ENCODE measurements at places on chromosomes 3 and 15. TPM values are rescaled to one million over a fixed set of nuclear protein-coding genes. Genes with fewer than 3 reads are reported as not detected.

The GPR156 gene
- total RNA-seq, result 0.07 TPM

The FETUB gene
- total RNA-seq, result not detected

The GASK1A gene
- total RNA-seq, result not detected

The TMEM158 gene
- total RNA-seq, result 3.3 TPM

Measured in mammary microvascular endothelial cell (primary cell).